ENCODE measurements at places on chromosomes 12 and 14. TPM values are rescaled to one million over a fixed set of nuclear protein-coding genes. Genes with fewer than 3 reads are reported as not detected.

GRCh38 chr12:91105807-91106206 lies 5.5 kb downstream of the LUM start:
- no peak for DNase-seq

DNA sequence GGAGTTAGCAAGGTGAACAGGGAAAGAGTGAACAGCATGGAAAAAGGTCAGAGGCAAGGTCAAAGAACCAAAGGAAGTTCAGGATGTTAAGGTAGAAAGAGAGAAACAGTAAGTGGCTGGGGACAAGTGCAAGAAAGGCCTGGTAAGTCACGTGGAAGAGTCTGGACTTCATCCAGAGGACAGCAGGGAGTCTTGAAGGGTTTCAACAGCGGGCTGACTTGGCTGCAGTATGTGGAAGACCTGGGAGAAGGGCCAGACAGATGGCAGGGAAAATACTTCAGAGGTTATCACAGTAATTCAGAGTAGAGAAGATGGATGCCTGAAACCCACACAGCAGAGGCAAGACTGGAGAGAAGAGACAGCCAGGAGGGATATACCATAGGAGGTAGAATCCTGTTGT lies 34.0 kb downstream of the CIT start:
- DNase-seq, result no peak

- no peak for DNase-seq
These were observed 326.4 kb downstream of the NUAK1 start for GRCh38 chr12:105812366-105812765.

DNA sequence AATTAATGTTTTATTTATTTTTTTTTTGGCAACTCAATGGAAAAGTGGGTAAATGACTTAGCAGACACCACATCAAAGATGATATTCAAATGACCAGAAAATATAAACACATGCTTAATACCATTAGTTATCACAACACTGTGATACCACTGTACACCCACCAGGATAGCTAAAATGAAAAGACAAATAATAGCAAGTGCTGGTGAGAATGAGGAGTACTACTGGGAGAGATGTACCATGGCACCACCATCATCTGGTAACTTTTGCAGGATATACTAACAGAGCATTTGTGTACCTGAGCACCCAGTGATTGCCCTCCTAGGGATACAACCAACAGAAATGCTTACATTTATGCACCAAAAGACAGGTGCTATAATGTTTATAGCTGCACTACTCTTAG lies 21.9 kb downstream of the TRIM9 start:
- DNase-seq, result no peak

- DNase-seq, result no peak
These were observed 17.8 kb downstream of the SLC8B1 start for GRCh38 chr12:113317122-113317521.

- no peak for DNase-seq
These were observed 9.3 kb upstream of the TAS2R46 start for GRCh38 chr12:11071414-11071813.

DNA sequence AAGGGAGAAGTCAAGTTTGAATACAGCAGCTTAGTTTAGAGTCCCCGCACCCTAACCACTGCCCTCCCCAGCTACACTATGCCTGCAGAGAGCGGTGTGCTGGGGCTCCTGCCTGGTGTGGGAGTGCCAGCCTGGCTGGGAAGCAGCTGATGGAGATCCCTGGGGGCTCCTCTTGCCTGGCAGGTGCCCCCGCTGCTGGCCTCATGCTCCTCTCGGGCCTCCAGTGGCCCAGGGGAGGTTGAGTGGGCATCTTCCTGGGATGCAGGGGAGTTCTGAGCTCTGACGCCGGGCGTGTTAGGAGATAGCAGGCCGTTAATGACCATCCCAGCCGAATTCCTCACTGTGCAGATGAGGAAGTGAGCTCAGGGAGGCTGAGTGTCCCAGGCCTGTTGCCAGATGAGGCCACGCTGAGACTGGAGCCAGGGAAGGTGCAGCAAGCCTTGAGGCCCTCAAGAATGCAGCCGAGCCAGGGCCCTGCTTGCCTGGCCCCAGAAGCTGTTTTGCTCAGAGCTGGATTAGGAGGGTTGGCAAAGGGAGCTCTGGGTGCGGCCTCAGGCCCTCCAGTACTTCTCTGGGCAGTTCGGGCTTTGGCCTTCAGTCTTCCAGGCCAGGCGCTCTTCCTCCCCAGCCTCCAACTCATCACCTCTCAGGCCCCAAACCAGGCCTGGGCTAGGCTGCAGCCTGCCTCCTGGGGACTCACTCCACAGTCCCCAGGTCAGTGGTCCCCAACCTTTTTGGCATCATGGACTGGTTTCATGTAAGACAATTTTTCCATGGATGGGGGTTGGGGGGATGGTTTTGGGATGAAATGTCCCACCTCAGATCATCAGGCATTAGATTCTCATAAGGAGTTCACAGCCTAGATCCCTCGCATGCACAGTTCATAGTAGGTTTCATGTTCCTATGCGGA lies 6.6 kb upstream of the CYP46A1 start:
- no peak for DNase-seq

DNA sequence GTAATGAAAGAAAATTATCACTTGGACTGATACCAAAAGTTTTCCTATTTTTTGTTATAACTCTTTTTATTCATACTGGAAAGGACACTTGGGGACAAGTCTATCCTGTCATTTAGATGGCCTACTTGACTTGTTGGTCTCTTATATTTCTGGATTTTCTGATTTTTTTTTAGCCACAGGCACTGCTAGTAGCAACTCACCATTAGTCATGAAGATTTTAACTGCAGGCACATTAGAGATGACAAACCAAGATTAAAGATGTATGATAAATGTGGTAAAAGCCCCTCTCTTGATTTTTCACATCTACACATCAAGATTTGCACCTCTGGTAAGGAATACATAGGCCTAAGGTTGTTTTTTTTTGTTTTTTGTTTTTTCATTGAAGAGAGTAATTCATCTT lies 217.0 kb downstream of the SLC25A21 start:
- DNase-seq, result no peak

The GSG1 gene
- not detected for total RNA-seq

The GARIN6 gene
- not detected for total RNA-seq

The SRRM4 gene
- 10.8 TPM for total RNA-seq
